HS-27A (cell line): ENCODE measurements at places on chromosomes 7 and 10.

DNA sequence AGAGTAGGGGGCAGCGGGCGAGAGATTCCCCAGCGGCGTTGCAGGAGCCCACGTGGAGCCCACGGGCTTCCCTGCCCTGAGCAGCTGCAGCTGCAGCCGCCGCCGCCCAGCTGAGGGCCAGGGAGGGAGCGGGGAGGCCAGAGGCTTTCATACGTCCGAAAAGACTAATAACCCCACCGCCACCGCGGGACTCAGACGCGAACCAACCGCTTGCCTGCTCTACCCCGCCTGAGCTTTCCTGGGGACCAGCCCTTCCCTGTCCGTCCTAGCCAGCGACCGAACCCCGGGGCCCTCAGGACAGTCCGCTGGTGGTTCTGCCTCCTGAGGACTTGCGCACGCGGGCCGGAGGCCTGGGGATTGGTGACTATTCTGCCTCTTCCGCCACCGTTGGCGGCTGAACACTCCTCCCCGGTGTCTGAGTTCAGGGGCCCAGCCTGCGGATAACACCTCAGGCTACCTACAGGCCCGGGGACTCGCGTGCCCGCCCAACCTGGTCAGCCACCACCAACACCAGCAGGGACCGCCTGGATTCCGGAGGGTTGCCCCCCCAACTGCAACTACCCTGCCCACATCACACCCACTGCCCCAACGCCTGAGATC is 18.4 kb downstream of the IFT22 start:
- no peak for DNase-seq

GRCh38 chr10:89224739-89225443 is 17.8 kb upstream of the CH25H start:
- DNase-seq = no peak

DNA sequence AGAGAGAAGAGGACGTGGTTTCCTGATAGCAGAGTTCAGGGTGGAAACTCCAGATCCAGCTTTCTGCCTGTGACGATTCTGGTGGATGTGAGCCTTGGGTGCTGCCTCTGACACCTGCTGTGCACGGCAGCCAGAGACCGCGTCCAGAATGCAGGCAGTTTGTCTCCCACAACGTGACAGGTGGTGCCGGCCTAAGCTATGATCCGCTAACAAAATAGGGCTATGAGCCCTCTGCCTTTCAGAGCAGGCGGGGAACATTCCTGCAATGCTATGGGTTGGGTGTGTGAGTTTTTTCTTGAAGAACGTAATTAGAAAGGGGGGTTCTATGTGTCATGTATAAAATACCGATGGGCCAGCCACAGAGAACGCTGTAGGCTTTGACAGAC is 297.3 kb upstream of the PRKCQ start:
- DNase-seq = no peak

- no peak for DNase-seq
Measured at GRCh38 chr10:43958964-43959363, 310.3 kb upstream of the ZNF32 start.

DNA sequence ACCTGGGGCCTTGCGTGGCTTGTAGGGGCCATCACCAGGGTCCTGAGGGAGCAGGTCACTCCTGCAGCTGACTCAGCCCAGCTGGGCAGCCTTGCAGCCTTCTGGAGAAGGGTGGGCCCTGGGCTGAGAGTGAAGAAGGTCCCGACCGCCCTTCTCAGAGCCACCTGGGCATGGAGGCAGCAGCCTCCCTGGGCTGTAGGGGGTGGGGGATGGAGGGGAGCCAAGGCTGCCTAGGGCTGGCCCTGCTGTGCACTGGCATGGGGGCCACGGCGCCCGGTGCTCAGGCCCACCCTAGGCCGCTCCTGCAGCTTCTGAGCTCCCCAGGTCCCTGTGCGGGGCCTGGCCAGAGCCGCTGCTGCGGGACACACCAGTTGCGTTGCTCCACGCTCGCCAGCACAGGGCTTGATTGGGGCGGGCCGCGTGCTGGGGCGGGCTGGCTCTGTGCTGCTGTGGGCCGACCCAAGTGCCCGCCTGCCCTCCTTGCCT is 63.6 kb upstream of the NKX6-2 start:
- DNase-seq = no peak

DNA sequence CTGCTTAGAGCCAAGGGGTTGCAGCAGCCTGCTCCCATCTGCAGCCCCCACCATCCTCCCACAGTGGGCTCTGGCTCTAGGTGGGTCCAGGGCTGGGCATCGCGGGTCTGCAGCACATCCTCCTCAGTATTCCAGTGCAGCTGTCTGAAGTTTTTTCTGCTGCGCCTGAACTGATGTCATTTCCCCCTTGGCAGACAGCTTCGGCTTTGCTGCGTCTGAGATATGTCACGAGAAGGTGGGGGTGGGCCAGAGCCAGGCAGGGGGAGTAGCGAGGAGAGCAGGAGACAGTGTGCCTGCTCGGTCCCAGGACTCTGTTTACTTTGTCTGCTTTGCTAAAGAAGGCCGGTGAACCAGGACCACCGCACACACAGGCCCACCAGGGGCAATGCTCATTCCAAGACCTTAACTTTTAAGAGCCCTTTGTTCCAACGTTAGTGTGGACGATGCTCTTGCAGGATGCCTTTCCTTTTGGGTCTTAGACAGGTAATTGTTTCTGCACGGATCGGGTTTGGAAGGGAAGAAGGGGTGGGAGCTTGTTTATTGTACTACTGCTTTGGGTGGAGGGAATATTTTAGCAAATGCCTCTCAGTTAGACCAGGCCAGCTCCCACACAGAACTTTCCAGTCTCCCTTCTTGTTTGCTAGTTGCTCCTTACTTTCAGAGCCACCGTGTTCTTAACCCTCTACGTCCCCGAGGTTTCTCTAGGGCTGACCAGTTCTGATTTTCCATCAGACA is 32.4 kb downstream of the WBP1L start:
- DNase-seq = no peak

DNA sequence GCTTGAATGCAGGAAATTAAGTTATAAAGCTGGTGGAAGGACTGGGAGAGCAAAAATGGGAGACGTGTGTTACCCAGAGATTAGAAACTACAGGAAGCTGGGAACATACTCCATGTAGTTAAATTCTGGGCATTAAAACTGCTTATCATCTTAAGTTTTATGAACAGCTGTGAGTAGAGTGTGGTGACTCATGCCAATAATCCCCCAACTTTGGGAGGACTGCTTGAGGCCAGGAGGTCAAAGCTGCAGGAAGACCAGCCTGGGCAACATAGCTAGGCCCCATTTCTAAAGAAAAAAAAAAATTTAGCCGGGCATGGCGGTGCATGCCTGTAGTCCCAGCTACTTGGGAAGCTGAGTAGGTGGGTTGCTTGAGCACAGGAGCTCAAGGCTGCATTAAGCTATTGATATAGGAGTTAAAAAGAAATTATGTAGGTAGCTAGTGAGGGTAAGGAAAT is 56.2 kb upstream of the SEPHS1 start:
- DNase-seq = no peak

GRCh38 chr7:74181821-74182220 is 7.7 kb downstream of the EIF4H start:
- DNase-seq = no peak

GRCh38 chr10:130080461-130080814 is 30.2 kb downstream of the C10orf143 start:
- no peak for DNase-seq

DNA sequence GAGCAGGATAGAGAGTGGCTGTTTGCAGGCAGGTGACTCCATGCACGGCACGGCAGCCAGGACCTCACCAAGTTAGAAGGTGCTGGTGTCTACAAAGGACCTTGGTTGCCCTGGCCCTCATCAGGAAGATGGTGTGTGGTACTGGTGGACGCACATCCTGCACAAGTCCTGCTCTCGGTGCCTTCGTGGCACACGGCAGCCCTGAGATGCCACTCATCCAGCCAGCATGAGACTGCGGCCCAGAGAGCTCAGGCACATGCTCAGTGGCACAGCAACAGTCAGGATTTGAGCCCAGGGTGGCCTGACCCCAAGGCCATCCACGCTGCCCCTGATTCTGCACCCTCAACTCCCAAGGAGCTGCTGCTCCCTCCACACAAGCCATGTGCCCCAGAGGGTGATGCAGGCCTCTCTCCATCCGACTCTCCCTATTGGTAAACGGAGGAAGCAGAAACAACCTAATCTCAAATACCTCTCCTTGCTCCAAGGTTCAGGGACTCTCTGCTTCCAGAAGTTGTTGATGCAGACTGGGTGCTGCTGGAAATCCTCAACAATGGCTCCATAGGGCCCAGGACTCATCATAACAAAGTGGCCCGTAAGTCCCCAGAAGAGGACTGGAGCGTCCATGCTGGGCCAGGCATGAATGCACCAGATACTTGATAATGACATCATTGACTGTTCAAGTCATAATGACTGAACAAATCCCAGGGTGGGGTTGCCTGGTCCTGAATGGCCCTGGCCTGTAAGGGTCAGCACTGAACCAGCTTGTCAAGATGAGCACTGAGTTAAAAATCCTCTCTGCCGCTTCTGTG is 93.6 kb downstream of the ARHGAP22 start:
- no peak for DNase-seq

DNA sequence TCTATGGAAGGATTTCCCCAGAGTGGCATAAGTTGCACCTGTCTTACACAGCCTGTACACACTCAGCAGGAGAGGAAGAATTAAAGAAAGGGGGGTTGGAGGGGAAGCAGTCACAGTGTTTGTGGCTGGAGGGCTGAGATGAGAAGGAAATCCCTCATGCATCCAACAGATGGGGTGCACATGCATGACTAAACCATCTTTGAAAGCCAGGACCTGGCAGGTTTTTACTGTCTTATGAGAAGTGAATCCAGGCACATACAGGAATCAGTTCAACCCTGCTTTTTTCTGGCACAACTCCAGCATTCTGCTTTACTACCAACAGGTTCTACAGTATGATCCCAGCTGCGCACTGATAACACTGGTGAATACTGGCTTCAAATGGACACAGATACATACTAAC is 107.7 kb downstream of the CACNA2D1 start:
- no peak for DNase-seq

GRCh38 chr10:23614483-23614882 is 175.6 kb downstream of the OTUD1 start:
- no peak for DNase-seq

DNA sequence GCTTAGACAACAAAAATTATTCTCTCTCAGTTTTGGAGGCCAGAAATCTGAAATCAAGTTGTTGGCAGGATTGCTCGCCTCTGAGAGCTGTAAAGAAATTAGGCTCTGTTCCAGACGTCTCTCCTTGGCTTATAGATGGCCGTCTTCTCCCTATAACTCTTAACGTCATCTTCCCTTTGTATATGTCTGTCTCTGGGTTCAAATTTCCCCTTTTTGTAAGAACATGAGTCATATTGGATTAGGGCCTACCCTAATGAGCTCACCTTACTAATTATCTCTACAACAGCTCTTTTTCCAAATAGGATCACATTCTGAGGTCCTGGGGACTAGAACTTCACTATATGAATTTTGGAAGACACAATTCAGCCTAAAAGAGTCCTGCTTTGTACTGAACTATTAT is 22.4 kb downstream of the GALNTL5 start:
- no peak for DNase-seq

DNA sequence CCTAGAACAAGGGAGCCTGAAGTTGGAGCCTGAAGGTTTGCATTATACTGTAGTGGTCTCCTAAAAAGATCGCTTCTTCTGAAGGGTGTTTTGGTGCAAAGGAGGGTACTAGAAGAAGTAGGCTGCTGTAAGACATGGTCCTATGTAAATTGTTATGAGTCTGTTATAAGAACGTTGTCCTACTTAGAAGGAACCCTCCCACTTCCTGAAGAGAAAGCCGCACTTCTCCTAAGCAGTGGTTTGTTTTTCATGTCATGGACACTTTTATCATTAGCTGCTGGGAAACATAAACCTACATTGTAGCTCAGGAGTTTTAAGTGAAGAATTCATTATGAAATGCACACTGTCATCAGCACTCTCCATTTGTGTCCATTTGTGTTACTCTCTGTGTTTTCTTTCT is 129.1 kb upstream of the ITGB1 start:
- no peak for DNase-seq

DNA sequence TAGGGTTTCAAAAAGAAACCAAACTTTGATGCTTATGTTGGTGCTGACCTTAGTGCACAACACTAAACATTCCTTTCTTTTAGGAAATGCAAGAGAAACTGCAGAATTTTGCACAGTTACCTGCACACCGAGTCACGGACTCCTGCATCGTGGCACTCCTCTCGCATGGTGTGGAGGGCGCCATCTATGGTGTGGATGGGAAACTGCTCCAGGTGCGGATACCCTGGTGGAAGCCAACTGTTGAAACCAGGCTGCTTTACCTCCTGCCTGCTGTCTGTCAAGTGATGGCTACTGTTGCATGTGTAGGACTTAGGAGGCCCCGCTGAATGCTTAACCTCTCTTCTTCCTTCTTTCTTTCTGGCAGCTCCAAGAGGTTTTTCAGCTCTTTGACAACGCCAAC is 11.7 kb downstream of the CASP2 start:
- DNase-seq = no peak

DNA sequence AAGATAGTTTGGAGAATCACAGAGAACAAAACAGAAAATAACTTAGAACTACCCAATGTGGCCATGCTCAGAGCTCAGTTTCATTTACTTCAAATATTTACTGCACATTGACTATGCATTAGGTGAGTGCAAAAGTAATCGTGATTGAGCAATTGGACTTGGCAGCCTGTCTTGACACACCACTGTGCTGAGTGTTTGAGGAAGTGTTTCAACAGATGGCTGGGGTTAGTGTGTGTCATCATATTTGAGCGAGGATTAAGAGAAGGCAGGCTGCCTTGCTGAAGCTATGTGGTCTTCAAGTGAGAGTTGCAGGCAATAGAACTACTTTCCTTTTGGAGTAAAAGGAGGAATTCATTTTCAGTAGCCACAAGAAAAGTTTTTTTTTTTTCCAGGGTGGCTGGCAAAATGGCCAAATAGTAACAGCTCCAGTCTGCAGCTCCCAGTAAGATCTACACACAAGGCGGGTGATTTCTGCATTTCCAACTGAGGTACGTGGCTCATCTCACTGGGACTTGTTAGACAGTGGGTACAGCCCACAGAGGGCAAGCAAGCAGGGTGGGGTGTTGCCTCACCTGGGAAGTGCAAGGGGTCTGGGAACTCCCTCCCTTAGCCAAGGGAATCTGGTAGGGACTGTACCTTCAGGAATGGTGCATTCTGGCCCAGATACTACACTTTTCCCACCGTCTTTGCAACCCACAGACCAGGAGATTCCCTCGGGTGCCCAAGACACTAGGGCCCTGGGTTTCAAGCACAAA is 37.6 kb downstream of the AKR1C4 start:
- DNase-seq = no peak

- DNase-seq = no peak
Measured at GRCh38 chr7:14691034-14691433, 211.5 kb downstream of the DGKB start.

GRCh38 chr7:92831716-92832533 is 4.4 kb downstream of the CDK6 start:
- no peak for DNase-seq

- no peak for DNase-seq
Measured at GRCh38 chr7:78516450-78516849, 717.9 kb downstream of the PHTF2 start.

GRCh38 chr7:30115709-30116297 is 19.0 kb upstream of the MTURN start:
- no peak for DNase-seq

DNA sequence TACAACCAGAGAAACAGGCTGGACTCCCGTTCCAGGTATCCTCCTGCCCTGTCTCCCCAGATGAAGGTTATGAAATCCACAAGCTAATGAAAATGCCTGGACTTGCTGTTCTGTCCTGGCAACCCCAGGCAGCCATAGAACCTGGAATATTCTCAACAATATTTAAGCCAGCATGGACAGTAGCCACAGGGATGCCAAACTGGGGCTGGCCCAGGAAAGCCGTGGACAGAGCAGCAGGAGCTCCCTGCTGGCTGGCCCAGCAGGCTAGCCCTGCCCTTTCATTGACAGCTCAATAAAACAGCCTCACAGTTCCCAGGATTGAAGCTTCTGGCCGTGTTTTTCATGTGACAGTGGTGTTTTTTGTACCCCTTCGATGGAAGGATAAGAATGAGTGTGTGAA is 230.6 kb downstream of the BMPER start:
- DNase-seq = no peak
